Muscle of back (tissue), 13 donors: ENCODE measurements at places on chromosomes 12 and 14.

- no peak for DNase-seq
Measured at GRCh38 chr14:65351493-65352194, 60.9 kb upstream of the FUT8 start.

- DNase-seq = peak; percentile 16
Measured at GRCh38 chr14:95432144-95433093, 84.0 kb downstream of the SYNE3 start.

DNA sequence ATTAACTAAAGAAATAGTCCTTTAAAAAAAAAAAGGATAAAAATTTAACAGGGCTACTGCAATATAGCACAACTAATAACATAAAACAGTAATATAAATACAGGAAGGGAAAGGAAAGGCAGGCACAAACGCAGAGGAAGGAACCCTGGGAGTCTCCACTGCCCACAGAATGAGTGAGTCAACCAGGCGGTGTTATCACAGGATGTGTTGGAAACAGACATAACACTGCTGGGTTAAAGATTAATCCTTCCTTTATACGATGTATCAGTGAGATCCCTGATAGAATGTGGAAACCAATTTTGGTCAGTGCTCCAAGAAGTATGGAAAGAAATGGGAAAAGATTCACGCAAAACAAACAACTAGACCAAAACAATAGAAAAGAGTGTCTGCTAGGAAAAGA, 47.9 kb downstream of the FGD6 start:
- no peak for DNase-seq

DNA sequence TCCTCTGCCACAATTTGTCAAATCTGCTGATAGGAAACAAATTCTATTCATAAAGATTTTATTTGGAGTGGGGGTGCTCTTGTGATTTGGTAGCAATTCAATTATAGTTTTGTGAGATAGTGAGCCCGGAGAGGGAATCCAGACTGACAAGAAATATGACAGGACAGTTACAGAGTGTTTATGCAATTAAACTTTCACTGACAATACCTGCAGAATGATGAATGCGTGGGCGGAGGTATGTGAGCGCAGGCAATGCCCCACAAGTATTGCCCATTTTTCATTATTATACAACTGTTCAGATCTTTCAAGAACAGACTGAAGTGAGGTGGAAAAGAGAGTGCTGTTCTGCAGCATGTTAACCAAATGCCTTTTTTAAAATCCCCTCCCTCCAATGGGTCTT, 259.0 kb downstream of the EGLN3 start:
- no peak for DNase-seq

- no peak for DNase-seq
Measured at GRCh38 chr12:101040936-101041335, 169.1 kb downstream of the SLC5A8 start.

GRCh38 chr12:1853716-1854115, 33.4 kb downstream of the LRTM2 start:
- DNase-seq = no peak

GRCh38 chr14:21047378-21047781, 5.2 kb downstream of the RNASE7 start:
- no peak for DNase-seq

GRCh38 chr12:113334786-113335539, at the start of gene SLC8B1:
SLC8B1 (minus strand) TSS chr12:113335109; CDS start chr12:113332878, 2,231 bp downstream.
- peak; percentile 92 for DNase-seq

GRCh38 chr12:114451657-114452056, 45.7 kb upstream of the TBX5 start:
- no peak for DNase-seq

- no peak for DNase-seq
Measured at GRCh38 chr14:36070031-36070719, 106.3 kb downstream of the PTCSC3 start.
